ENCODE measurements at places on chromosomes 1 and 21.

- DNase-seq = no peak
Observed at GRCh38 chr1:113479713-113480676, 89.7 kb downstream of the MAGI3 start.

GRCh38 chr1:94115900-94116436 is 5.0 kb downstream of the ABCA4 start:
- DNase-seq = no peak

GRCh38 chr1:157517016-157517415 is 35.3 kb downstream of the FCRL5 start:
- DNase-seq = peak; percentile 51

DNA sequence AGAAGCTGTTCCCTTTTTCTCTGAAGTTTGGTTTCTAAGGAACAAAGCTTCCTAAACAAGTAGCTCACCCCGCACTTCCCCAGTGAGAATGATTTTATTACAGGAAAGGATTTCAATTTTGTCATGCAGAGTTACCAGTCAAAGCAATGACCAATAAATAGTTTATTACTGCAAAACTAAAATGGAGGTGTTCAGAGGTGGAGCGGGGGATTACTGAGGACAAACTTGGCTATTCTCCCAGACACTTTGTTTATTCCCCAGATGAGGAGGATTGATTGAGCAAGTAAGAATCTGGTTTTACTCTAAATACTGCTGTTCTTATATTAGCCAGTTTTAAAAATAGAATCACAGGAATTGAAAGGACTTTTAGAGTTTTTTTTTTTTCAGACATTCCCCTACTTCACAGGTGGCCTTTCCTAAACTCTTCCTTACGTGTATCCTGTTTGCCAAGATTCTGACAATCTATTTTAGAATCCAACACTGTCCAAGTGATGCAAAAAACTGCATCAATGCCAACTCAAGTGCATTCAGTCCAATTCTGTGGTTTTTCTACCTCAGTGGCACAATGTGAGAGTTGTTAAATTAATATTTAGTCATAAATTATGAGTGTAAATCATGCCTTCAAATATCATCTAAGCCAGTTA is 136.1 kb downstream of the TNFSF18 start:
- DNase-seq = peak; percentile 12

GRCh38 chr1:163038928-163039706 is 30.0 kb upstream of the RGS4 start:
- no peak for DNase-seq

GRCh38 chr1:198068285-198068684 is 88.5 kb upstream of the NEK7 start:
- DNase-seq = peak; percentile 28

DNA sequence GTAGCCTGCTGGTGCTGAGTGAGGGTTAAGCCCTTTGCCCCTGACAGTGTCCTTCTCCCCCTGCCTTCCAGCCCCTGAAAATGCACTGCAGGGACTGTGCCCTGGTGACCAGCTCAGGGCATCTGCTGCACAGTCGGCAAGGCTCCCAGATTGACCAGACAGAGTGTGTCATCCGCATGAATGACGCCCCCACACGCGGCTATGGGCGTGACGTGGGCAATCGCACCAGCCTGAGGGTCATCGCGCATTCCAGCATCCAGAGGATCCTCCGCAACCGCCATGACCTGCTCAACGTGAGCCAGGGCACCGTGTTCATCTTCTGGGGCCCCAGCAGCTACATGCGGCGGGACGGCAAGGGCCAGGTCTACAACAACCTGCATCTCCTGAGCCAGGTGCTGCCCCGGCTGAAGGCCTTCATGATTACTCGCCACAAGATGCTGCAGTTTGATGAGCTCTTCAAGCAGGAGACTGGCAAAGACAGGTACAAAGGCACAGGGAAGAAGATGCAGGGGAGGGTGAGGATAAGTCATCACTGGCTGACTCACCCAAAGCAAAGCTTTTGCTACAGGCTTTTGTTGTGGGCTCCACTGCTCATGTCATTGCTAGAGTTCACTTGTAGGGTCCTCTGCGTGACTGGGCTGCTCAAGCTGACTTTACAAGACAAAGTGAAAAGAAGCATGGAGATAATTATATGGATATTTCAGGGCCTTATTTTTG is 174.9 kb downstream of the PIGK start:
- no peak for DNase-seq

Measured in suppressor macrophage (primary cell).